ENCODE measurements at places on chromosomes 7 and 10.

DNA sequence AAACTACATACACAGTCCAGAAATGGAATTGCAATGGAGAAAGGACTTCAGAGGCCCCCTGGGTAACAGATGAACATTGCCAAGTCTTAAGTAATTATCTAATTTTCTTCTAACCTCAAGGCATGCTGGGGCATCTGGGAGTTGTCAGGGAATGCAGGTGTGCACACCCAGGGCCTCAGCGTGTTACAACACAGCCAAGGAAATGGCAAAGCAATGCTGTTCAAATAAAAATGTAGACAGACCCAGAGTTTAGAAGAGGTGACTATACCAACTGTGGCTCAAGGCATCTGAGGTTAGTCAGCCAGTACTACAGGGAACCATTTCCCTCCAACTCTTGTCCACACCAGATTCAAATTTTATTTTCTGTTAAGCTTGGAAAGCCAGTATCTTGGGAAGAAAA lies 73.6 kb downstream of the CCDC3 start:
- DNase-seq: no peak

GRCh38 chr7:45087301-45088145 lies 1.2 kb downstream of the NACAD start:
- no peak for DNase-seq

GRCh38 chr7:135463908-135464307 lies 46.0 kb downstream of the CNOT4 start:
- DNase-seq: no peak

GRCh38 chr10:30111340-30112022 lies 52.1 kb upstream of the JCAD start:
- peak; percentile 82 for DNase-seq

DNA sequence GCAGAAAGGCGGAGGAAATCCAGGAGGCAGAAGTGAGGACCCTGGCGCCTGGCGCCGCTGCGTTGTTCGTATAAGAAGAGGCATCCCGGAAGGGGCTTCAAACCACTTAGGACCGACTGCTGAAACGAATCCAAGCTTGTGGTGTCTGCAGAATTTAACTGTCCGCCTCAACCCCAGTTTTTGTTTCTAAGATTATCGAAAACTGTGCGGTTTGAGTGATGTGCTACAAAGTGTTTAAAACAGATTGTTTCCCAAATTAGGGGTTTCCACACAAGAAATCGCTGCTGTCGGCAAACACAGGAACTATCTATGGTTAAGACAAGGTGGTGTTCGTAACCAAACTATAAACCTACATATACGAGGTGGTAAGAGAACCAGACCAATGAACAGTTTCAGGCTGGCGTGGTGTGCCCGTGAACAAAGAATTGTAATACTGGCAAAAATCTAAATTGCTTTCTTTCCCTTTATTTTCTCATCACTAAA lies 835 bp upstream of the DGKI start:
- no peak for DNase-seq

DNA sequence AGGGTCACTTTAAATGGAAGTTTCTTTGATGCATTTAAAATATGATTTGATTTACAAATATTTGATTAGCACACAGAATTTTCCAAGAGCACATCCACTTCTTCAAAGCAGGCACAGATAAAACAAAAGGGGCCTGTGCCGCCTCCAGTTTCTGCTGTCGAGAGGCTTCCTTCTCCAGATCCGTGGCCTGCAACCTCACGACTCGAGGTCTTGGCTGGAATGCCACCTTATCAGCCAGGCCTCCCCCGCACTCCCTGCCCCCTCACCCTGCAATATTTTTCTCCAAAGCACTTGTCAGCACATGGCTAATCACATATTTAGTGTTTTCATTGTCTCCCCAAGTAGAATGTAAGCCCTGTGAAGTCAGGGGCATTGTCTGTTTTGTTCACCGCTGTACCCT lies 12.5 kb downstream of the PYROXD2 start:
- no peak for DNase-seq

DNA sequence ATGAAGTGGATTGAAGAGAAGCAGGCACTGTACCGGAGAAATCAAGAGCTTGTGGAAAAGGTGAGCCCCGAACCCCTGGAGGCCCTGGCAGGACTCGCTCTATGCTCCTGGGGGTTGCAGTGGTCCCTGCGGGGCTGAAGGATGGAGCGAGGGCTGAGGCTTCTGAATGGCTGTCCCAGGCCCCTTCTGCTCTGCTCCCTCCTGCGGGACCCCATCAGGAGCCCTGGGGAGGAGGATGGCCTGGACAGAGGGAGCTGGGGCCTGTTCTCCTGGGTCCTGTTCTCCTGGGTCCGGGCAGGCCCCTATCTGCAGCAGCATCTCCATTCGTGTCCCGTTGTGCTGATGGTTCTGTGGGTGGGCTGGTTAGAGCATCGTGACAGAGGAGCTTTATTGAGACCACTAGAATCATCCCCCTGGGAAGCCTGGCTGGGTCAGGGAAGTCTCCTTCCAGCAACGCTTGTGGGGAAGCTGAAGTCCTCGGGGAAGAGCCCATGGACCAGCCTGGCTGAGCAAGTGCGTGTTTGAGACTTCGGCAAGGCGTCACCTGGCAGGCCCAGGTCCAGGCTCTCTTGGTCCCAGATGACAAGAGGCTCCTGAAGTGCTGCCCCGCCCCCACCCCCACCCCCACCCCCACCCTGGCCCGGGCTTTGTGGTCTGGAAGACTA lies 41.1 kb upstream of the DPYSL4 start:
- DNase-seq: no peak

- peak; percentile 5 for DNase-seq
Measured at GRCh38 chr7:136389933-136390332, 412.8 kb upstream of the MTPN start.

DNA sequence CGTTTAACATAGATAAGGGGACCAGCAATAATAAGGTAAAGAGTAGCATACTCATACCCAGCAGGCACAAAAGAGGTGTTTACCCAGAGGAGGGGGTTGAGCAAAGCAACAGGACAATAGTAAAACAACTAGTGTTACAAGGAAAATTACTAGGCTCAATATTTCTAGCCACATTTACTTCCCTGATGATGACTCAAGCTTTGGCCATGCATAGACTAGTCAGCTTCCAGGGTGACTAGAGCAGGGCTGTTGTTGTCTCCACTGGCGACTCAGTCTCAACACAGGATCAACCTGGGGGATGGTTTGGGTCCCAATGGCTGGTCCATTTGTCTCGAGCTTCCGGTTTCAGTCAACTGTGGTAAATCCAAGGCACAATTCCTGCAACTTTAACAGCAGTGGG lies 217.7 kb upstream of the KCND2 start:
- DNase-seq: no peak

GRCh38 chr7:101177644-101178043 lies 2.4 kb downstream of the NAT16 start:
- DNase-seq: no peak

DNA sequence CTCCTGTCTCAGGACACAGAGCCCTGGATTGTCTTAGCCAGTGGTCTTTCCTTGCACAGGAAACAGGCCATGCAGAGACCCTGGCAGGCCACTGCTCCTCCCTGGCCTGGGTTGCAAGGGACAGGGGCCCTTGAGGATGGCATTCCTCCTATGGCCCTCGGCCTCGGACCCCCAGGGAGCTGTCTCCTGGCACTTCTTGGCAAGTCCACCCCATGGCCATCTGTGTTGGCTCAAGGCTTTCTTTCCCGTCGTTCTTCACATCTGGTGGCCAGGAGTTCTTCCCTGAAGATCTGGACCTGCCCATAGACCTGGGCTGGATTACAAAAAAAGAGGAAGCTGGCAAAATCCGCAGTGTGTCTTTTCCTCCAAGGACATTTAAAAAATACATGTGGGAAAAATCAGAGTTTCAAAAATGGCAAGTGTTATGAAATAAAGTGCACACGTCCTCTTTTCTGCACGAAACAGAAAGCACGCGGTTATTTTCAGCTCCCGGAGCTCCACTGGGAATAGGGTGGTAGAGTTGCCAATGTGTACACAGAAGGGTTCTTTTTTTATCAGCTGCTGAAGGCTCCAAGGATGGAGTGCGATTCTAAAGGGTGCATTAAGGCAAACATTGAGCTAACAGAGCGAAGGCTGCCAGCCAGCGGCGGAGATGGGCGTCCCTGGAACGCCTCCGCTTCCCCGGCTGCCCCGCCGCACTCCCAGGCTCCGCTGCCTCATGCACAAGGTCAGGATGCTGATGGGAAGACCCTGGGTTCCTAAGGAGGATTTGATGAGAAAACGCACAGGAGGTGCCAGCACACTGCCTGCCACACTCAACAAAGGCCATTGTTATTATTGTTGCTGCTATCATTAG lies 62.8 kb upstream of the FAM20C start:
- peak; percentile 12 for DNase-seq

Data from EL (cell line).